Activated CD8-positive, alpha-beta memory T cell treated with anti-CD3 and anti-CD28 coated beads, Interleukin-2, amount 50 U/mL, for 4 hours (primary cell): ENCODE measurements at places on chromosomes 7 and 10.

DNA sequence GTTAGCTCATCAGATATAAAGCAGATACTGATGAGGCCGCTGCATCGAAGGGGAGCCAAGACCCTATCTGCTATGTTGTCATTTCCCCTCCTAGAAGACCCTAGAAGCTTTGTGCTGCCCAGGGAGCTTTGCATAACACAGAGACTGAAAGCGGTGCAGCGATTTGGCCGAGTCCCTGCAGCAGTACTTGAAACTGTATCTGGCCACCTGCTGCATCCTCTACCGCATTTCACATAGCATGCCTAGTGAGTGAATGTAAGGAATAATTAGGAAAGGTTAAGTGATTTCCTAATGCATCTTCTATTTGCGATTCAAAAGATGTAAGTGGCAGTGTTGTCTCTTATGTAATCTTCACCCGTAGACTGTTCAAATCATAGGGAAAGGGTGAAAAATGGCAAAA is 106.7 kb downstream of the LRMDA start:
- DNase-seq: no peak

GRCh38 chr7:7157177-7157886 is 25.0 kb upstream of the C1GALT1 start:
- peak; percentile 34 for DNase-seq

GRCh38 chr7:127821146-127821545 is 169.2 kb downstream of the SND1 start:
- DNase-seq: no peak

- no peak for DNase-seq
Observed at GRCh38 chr7:116633131-116633988, 38.6 kb upstream of the MET start.

- no peak for DNase-seq
Observed at GRCh38 chr7:99392046-99392445, 16.4 kb downstream of the PDAP1 start.

- DNase-seq: no peak
Observed at GRCh38 chr7:33388332-33388731, 259.0 kb downstream of the BBS9 start.

- DNase-seq: no peak
Observed at GRCh38 chr10:70985824-70986622, 97.7 kb upstream of the PCBD1 start.

DNA sequence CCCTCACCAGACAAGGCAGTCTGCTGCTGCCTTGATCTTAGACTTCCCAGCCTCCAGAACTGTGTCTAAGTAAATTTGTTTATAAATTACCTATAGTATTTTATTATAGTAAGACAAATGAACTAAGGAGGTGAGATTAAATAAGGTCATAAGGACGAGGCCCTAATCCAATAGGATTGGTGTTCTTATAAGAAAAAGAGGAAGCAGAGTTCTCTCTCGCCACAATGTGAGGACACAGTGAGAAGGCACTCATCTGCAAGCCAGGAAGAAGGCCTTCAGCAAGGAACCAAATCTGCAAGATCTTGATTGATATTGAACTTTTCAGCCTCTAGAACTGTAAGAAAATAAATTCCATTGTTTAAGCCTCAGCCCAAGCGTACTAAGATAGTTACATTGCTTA is 6.1 kb upstream of the ZNF438 start:
- DNase-seq: no peak
